Nucleus accumbens (tissue), 56 donors: ENCODE measurements at places on chromosomes 2 and 18.

DNA sequence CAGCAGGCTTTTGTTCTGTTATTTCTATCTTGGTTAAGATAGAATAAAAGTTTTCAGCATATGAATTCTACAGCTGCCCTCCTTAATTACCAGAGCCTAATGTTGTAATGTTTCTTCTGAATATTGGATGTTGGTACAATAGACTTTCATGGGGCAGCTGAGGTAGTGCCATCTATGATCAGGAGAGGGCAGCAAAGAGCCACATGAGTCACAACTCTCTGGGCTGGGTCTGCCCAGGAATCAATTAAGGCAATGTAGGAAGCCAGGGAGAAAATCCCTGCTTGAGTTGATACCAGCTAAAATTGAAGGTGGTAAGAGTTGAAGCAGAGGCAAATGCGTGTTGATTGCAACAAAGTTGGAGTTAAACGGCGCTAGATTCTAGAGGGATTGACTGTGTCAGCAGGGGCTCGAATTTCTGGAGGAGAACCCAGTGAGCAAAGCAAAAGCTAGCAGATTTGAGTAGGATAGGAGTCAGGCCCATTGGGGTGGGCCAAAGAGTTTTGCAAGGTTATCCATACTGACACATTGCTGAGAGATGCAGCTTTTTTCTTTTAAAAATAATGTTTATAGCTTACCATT, 10.6 kb upstream of the MC5R start:
- no peak for DNase-seq

DNA sequence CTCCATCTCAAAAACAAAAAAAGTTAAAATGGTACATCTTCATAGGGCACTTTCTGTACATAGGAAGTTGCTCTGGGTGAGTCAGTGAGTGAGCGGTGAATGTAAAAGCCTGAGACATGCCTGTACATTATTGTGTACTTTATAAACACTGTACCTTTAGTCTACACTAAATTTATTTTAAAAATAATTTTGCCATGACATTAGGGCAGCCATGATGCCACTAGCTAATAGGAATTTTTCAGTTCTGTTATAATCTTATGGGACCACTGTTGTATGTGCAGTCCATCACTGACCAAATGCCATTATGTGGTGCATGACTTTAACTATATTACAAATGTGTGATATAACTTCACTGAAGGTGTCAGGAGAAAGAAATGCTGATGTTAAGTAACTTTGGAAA, 11.0 kb upstream of the TXNDC2 start:
- no peak for DNase-seq

DNA sequence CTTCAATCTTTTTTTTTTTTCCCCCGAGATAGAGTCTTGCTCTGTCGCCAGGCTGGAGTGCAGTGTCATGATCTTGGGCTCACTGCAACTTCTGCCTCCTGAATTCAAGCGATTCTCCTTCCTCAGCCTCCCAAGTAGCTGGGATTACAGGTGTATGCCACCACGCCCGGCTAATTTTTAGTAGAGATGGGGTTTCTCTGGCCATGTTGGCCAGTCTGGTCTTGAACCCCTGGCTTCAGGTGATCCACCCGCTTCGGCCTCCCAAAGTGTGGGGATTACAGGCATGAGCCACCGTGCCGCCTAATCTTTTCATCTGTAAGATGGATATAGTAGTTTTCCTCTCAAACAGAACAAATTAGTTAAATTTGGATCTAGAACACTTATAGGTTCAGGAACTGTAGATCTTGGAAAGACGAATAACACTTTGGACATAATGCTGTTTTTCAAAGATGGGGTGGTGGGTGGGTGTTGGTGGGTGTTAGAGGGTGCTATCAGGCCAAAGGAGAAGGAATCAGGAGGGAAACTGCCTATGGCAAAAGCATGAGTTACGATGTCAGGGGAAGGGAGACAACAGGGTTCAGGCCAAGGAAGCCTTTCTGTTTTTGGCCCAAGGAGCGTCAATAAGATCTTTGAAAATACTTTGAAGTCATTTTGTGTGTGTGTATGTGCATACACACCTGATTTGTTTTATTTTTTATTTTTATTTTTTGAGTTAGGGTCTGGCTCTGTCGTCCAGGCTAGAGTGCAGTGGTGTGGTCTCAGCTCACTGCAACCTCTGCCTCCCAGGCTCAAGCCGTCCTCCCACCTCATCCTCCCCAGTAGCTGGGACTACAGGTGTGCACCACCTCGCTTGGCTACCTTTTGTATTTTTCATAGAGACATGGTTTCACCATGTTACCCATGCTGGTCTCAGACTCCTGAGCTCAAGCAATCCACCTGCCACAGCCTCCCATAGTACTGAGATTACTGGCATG, 6.8 kb downstream of the RPL37A start:
- DNase-seq = no peak

GRCh38 chr2:64861452-64862397, 127.5 kb upstream of the SLC1A4 start:
- no peak for DNase-seq

DNA sequence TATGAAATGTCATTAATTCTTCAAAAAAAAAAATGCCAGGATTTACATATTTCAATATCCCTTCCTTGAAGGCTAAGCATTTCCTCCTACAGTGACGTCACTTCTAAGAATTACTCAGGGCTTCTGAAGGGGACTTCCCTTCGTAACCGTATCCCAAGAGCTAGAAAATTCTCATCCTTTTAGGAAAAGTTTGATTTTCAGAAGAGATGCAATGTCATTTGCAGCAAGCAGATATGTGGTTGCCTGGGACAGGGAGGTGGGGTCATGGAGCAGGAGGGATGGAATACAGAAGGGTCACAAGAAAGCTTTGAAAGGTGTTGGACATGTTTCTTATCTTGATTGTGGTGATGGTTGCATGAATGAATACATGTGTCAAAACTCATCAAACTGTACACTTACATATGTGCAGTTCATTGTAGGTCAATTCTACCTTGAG, 97.0 kb upstream of the ATL2 start:
- DNase-seq = no peak

GRCh38 chr2:240237609-240238174, 97.2 kb upstream of the OTOS start:
- no peak for DNase-seq

GRCh38 chr2:9398881-9399780, 24.2 kb downstream of the ITGB1BP1 start:
- no peak for DNase-seq

GRCh38 chr2:235726554-235726953, 232.7 kb downstream of the AGAP1 start:
- no peak for DNase-seq

DNA sequence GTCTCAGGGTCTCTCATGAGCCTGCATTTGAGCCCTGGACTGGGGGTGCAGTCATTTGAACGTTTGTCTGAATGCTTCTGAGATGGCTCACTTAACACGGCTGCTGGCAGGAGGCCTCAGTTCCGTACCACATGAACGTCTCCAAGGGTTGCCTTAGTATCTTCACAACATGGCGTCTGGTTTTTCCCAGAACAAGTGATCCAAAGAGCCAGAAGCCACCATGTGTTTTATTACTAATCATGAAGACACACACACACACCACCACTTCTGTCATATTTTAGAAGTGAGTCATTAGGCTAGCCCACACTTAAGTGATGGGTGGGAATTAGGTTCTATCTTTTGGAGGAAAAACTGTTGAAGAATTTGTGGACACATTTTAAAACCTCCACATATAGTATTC, 15.0 kb upstream of the MYO1B start:
- no peak for DNase-seq

GRCh38 chr2:16284941-16285625, 344.7 kb downstream of the MYCN start:
- no peak for DNase-seq

DNA sequence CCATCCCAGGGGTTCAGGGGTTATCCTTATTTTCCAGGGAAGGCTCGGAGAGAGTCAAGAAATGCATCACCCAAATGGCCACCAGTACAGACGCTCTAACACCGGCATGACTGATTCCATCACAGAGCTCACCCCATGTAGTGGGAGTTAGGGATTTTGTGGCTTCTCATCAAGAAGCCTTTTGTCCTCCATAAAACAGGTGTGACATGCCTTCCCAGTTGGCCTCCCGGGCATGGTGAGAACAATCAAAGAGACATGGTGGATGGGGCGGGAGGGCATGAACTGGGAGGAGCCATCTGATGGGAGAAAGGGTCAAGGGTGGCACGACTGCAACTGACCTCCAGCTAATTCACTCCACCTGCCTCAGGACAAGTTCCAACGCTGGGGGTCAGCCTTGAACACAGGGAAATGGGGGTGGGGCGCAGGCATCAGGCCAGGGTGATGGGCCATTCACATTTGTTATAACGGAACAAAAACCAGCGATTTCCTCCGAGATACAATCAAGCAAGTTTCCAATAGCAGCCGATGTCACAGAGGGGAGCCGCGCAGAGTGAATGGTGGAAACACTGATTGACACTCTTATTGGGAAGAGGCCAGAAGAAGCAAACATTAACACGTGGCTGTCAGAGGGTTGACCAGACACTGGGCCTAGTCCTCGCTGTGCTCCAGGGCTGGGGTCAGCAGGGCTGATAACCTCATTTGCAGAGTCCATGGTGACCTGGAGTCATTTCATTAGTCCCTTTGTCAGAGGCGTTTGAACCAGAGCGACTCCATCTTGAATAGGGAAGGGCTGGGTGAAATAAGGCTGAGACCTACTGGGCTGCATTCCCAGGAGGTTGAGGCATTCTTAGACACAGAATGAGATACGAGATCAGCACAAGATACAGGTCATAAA, 80.5 kb upstream of the HPCAL1 start:
- no peak for DNase-seq

- DNase-seq = no peak
These were observed 27.5 kb upstream of the REEP1 start for GRCh38 chr2:86364894-86365293.

- no peak for DNase-seq
These were observed 445.1 kb upstream of the CDH20 start for GRCh38 chr18:60888071-60888624.

- no peak for DNase-seq
These were observed 201.6 kb downstream of the HDAC4 start for GRCh38 chr2:239199041-239199768.

DNA sequence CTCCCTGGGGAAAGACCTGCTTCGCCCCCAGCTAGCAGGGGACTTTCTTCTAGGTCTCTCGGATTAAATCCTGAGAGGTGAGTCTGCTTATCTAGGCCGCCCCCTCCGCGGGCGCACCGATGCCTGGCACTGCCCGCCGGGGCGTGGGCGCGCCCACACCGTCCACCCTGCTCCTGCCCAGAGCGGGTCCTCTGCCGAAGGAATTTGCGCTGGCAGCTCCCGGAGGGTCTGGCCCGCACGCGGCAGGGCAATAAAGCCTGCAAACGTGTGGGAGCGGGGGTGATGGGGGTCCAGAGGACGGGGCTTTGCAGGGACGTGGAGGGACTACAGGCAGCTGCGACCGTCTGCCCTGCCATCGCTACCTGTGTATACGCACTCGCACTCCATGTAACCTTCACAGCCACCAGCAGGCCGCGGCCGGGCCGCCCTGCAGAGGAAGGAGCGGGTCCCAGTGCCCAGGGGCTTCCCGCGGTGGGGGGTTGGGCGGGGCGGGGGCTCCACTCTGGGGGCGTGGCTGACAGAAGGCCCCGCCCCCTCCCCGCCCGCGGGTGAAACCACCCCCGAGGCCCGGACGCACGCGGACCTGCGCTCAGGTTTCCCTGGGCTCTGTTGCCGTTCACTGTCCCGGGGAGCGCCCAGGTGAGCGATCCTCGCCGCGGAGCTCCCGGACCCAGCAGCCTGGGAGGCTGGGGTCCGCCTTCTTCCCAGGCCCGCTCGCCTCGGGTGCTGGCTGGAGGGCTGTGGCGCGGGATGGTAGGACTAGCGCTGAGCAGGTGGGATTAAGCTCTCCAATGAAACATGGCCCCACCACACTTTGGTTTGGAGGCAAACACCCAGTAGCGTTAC, 174.5 kb upstream of the HS6ST1 start:
- no peak for DNase-seq

- no peak for DNase-seq
These were observed 11.4 kb downstream of the EIF2AK3 start for GRCh38 chr2:88615822-88616221.

DNA sequence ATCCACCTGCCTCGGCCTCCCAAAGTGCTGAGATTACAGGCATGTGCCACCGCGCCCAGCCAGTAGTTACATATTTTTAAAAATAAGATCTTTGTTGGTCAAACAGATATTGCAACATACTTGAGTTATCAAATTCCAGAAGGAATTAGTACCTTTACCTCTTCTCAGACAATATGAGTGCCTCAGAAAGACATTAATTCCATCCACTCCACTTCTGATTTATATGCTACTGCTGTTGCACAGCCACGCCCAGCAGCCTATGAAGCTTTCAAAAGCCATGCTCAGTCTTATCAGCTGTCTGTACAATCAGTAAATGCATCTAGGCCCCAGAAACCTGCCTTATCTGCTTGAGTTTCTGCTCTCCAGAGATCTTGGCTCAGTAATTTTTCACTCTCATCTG, 47.8 kb downstream of the MEX3C start:
- no peak for DNase-seq

GRCh38 chr2:26536371-26537068, 58.6 kb upstream of the OTOF start:
- DNase-seq = no peak

GRCh38 chr2:9226458-9227380, 20.1 kb downstream of the ASAP2 start:
- no peak for DNase-seq

DNA sequence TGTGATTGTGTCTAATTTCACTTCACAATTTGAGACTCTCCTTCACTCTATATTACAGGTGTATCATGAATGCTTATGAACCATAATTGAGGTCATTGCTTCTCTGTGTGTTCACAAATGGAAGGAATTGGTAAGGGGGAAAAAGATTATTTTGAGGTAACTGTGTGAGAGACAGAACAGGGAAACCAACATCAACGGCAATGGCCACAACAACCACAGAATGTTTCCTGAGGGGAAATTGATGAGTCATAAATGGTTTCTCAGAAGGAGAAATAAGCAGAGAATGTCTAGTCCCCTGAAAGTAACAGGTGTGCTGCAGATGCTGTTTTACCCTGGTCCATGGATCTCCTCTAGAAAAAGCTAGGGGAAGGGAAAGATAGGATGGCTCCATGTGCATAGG, 361.2 kb upstream of the GALNT5 start:
- DNase-seq = no peak
